Colonic mucosa (tissue), 4 donors: ENCODE measurements at places on chromosomes 3 and 15. TPM values are rescaled to one million over a fixed set of nuclear protein-coding genes. Genes with fewer than 3 reads are reported as not detected.
A peak's percentile ranks its signal among the peaks of the same experiment; 100 is the strongest.

Gene VILL
- total RNA-seq = 166 TPM

Gene KATNBL1
- total RNA-seq = 43.0 TPM

- no peak for DNase-seq
Measured at GRCh38 chr15:58147171-58147611, 9.0 kb downstream of the AQP9 start.

DNA sequence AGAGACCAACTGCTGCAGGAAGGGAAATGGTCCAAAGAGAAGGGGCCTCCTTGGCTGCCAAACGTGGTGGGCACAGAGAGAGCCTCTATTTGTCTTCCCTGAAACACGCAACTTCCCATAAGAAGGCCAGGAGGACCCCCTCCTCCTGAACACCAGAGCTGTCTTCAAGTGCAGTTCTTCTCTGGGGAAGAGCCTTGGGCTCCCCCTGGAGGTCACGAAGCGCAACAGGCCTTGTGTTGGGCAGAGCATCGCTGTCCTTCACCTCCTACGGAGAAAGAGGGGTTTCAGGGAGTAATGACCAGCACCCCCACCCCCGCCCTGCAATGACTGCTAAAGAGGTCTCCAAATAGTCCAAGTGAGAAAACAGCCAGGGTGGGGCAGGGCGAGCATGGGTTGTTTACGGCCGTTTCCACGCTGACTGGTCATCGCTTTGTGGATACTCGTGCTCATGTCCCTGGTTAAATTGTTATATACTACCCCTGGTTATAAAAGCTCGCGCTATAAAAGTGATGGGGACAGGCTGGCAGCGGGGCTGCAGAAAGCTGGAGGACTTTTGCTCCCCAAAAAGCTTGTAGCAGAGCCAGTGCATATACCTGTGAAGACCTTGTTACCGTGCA, 397.5 kb upstream of the ATP10A start:
- no peak for DNase-seq

- DNase-seq = peak; percentile 21
Measured at GRCh38 chr3:10495003-10495402, 10.4 kb downstream of the ATP2B2 start.

DNA sequence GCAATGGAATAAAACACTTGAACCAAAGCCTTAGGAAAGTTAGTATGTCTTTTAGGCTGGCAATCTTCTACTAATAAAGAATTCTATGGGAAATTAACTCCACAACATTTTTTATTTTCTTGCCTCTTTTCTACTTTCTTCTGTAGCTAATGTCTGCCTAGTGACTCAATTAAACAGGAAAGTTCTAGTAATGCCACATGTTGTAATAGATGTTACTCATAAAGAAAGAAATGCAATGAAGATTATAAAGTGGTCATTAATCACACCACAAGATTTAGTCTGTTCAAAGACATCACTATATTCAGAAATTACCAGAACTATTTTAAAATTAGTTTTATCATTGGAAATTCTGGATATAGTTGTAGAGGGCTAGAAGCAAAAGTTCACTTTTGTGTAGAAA, 329.7 kb downstream of the SI start:
- DNase-seq = no peak
